Activated T-helper 1 cell treated with anti-CD3 and anti-CD28 coated beads, Interleukin-12 subunit alpha, Interleukin-12 subunit beta, Interleukin-2, Interleukin-4 antibody, amounts not matched to agents 30 ng/mL and 10 ng/mL and 1 ng/mL, durations not matched to agents 14 hours and 24 hours and 36 hours (primary cell): ENCODE measurements at places on chromosomes 1 and 21.

GRCh38 chr1:48917901-48918603, 141.4 kb upstream of the BEND5 start:
- H3K27me3 ChIP-seq = no peaks in the 10 kb centered on the region
- no peak overlapping the region for H3K27ac ChIP-seq
- no peaks in the 10 kb centered on the region for H3K36me3 ChIP-seq
- no peak overlapping the region for H3K4me3 ChIP-seq
- DNase-seq = no peak
- H3K4me1 ChIP-seq = no peaks in the 10 kb centered on the region

DNA sequence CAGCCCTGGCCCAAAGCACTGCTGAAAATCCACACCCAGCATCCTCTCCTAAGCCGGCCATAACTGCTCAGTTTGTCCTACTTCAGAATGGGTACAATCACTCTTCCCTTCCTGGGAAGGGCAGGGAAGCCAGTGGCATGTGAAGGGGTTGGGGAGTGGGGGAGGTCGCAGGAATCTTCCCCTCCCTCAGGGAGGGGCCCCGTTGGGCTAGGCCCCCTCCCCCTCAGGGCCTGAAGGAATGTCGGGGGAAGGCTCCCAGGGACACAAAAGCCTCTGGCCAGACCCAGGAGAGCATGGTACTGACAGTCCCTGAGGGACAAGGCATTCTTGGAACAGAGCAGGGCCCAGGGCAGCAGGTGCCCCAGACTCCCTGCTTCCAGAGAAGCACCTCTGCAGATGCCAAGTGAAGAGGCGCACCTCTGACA, 1.2 kb downstream of the ELOVL1 start:
- no peak for DNase-seq
- peaks cover 53% of the 10 kb centered on the region for H3K4me1 ChIP-seq
- peak overlapping the region; percentile 86 for H3K27ac ChIP-seq

DNA sequence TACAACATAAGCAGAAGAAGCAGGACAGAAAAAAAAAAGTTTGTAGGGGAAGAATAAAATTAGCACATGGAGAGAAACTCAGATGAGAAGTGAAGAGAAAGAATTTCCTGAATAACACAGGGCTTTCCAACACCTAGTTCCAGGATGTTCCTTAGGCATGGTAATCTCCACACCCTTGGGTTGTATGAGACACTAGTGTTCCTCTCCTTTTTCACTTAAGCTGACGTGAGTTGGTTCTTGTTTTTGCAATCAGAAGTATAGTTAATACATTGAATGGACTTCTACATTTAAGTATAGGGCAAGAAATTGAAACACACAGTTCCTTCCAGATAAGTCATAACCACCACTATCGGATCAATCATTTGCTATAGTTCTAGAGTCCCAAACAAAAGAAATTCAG, 51.0 kb downstream of the LPAR3 start:
- peaks cover 13% of the 10 kb centered on the region for H3K27me3 ChIP-seq
- DNase-seq = no peak
- H3K4me3 ChIP-seq = no peak overlapping the region
- peaks cover 1% of the 10 kb centered on the region for H3K4me1 ChIP-seq
- no peak overlapping the region for H3K27ac ChIP-seq
- H3K36me3 ChIP-seq = peaks cover 6% of the 10 kb centered on the region

- no peak for DNase-seq
- peaks cover 22% of the 10 kb centered on the region for H3K4me1 ChIP-seq
- H3K36me3 ChIP-seq = no peaks in the 10 kb centered on the region
- peaks cover 8% of the 10 kb centered on the region for H3K27me3 ChIP-seq
- H3K27ac ChIP-seq = no peak overlapping the region
Observed at GRCh38 chr1:94736549-94736948, 83.6 kb upstream of the SLC44A3 start.

DNA sequence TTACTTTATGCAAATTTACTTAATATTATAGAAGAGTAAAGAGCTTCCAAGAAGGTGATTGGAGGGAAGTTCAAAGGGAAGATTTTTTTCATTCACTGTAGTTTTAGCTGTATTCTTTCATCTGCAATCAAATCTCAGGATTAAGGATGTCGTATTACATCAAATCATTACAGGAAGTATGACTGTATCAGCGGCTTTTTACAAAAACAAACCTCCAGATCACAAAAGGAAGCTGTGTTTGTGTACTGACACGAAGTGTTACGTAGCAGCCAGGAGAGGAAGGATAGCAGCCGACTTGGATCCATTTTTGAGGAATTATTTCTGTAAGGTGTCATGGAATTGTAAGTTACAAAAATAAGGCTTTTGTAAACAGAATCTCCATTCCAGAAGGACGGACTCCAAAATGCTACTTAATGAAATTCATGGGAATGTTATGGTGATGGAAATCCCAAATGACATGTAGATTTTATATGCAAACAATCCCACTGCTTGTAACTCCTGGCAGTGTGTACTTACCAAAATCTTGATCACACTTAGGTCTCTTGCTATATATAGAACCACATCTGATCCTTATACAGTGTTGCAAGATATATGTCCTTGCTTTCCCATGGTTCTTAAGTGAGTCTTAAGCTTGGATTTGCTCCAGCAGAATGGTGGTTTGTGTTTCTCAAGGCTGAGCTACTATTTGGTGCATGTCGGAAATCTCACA, 49.8 kb downstream of the KCNJ15 start:
- no peak overlapping the region for H3K4me3 ChIP-seq
- DNase-seq = no peak
- H3K4me1 ChIP-seq = peaks cover 7% of the 10 kb centered on the region
- H3K27me3 ChIP-seq = peaks cover 2% of the 10 kb centered on the region
- no peak overlapping the region for H3K27ac ChIP-seq

DNA sequence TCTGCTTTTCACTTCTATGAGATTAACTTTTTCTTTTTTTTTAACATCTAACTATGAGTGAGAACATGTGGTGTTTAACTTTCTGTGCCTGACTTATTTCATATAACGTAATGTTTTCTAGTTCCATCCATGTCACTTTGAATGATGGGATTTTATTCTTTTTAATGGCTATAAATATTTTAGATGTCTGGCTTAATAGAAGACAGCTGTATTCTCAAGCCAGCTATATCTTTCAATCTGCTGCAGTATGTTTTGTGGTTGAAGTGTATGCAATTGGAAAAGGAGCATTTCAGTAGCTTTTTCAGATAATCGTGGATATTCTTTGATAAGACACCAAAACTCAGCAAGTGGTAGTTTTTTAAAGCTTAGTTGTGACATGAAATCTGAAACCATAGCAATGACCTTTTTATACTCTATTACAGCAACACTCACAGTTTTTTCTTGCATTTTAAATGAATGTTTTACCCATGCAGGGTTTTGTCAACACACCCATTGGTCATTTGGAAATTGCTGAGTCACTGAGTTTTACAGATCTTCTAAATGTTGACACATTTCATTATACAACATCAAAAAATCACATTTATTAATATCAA, 5.7 kb upstream of the SVBP start:
- no peak overlapping the region for H3K4me3 ChIP-seq
- H3K36me3 ChIP-seq = peaks cover 1% of the 10 kb centered on the region
- no peak overlapping the region for H3K27ac ChIP-seq
- H3K27me3 ChIP-seq = no peaks in the 10 kb centered on the region

- DNase-seq = no peak
- peaks cover 64% of the 10 kb centered on the region for H3K4me1 ChIP-seq
- peak overlapping the region; percentile 83 for H3K4me3 ChIP-seq
- peaks cover 47% of the 10 kb centered on the region for H3K27me3 ChIP-seq
- peaks cover 14% of the 10 kb centered on the region for H3K36me3 ChIP-seq
Observed at GRCh38 chr21:31556662-31557061, 102.8 kb upstream of the SOD1 start.

DNA sequence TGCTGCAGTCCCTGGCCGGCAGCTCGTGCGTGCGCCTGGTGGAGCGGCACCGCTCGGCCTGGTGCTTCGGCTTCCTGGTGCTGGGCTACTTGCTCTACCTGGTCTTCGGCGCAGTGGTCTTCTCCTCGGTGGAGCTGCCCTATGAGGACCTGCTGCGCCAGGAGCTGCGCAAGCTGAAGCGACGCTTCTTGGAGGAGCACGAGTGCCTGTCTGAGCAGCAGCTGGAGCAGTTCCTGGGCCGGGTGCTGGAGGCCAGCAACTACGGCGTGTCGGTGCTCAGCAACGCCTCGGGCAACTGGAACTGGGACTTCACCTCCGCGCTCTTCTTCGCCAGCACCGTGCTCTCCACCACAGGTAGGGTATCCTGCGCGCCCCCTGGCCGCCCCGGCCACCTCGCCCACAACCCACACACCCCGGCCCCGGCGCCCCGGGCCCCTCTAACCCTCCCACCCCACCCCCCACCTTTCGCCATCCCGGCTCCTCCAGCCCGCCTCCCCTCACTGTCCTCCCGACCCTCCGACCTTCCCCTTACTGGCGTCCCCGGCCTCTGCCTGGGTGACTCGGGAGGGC, 352 bp downstream of the KCNK1 start:
- peaks cover 4% of the 10 kb centered on the region for H3K36me3 ChIP-seq
- H3K27me3 ChIP-seq = peaks cover 51% of the 10 kb centered on the region

DNA sequence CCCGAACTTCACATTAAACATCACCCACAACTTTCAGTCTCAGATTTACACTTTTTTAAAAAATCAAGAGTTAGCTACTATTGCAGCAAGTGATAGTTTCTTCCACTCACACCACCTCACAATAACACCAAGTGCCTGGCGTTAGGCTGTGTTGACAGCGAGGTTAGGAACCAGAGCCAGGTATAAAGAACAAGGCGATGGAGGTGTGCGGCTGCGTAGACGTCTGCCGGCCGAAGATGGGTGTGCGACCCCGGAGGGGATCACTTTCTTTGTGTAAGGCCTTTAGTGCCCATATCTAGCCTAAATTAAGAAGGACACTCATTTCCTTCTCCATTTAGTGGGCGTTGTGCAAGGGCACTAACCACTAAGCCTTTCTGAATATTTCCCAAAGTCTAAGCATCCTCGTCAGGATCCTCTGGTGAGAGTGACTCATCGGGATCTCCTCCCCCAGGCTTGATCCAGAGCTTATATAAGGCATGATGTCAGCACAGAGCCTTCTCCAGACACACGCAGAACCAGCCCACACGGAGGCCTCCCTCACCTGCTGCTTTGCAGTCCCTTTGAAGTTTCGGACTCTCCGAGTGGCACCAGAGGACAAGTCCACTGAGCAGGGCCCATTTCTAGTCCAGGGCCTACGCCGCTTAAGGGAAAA, 11.8 kb downstream of the NHLH2 start:
- peak overlapping the region; percentile 67 for H3K4me3 ChIP-seq
- H3K36me3 ChIP-seq = no peaks in the 10 kb centered on the region
- DNase-seq = no peak
- peak overlapping the region; percentile 37 for H3K27ac ChIP-seq
- H3K4me1 ChIP-seq = no peaks in the 10 kb centered on the region
- H3K27me3 ChIP-seq = peaks cover 38% of the 10 kb centered on the region

DNA sequence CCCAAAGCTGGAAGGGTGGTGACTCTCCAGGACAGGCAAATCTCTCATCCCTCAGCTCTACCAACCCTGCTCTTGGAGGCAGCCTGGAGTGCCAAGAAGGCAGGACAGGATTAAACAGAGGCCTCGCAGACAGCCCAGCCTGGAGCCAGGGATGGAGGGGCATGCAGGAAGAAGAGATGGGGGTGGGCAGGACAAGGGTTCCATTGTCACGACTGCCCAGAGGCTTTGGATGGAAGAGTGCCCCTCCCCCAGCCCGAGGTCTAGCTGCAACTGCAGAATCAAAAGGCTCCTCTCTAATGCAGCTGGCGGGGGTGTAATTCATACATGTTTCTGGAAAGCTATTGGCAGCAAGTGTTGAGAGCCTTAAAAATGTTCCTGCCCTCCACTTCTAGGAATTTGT, 8.8 kb downstream of the RAB7B start:
- H3K27ac ChIP-seq = no peak overlapping the region
- H3K4me3 ChIP-seq = no peak overlapping the region
- peaks cover 18% of the 10 kb centered on the region for H3K27me3 ChIP-seq
- H3K36me3 ChIP-seq = no peaks in the 10 kb centered on the region
- no peak for DNase-seq

DNA sequence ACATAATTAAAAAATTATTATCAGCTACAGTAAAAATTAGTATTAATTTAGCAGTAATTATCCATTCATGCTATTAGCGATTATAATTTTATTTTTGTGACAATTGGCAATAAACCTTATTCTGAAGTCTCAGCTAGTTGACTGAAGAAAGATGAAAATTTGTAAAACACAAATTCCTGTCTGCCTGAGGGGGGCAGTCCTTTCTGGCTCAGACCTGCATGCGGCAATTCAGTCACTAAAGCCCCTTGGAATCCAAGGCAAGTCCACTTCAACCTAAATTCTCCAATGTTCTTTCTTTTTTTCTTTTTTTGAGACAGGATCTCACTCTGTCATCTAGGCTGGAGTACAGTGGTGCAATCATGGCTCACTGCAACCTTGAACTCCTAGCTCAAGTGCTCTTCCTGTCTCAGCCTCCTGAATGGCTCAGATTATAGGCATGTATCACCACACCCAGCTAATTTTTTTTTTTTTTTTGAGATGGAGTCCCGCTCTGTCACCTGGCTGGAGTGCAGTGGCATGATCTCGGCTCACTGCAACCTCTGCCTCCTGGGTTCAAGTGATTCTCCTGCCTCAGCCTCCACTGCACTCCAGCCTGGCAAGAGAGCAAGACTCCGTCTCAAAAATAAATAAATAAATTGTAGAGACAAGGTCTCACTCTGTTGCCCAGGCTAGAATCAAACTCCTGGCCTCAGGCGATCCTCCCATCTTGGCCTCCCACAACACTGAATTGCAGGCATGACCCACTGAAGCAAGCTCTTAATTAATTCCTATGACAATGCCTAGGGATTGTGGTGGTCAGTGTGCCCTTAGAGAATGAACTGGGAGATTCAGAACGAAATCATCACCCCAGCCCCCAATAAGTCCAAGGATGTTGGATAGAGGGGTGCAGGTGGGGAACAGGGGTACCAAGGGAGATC, 24.2 kb upstream of the ITPKB start:
- DNase-seq = no peak
- no peak overlapping the region for H3K27ac ChIP-seq
- H3K27me3 ChIP-seq = peaks cover 13% of the 10 kb centered on the region

GRCh38 chr1:228891272-228892034, 156.2 kb downstream of the RHOU start:
- peaks cover 5% of the 10 kb centered on the region for H3K27me3 ChIP-seq
- no peak overlapping the region for H3K27ac ChIP-seq
- no peak for DNase-seq
- H3K4me3 ChIP-seq = no peak overlapping the region

DNA sequence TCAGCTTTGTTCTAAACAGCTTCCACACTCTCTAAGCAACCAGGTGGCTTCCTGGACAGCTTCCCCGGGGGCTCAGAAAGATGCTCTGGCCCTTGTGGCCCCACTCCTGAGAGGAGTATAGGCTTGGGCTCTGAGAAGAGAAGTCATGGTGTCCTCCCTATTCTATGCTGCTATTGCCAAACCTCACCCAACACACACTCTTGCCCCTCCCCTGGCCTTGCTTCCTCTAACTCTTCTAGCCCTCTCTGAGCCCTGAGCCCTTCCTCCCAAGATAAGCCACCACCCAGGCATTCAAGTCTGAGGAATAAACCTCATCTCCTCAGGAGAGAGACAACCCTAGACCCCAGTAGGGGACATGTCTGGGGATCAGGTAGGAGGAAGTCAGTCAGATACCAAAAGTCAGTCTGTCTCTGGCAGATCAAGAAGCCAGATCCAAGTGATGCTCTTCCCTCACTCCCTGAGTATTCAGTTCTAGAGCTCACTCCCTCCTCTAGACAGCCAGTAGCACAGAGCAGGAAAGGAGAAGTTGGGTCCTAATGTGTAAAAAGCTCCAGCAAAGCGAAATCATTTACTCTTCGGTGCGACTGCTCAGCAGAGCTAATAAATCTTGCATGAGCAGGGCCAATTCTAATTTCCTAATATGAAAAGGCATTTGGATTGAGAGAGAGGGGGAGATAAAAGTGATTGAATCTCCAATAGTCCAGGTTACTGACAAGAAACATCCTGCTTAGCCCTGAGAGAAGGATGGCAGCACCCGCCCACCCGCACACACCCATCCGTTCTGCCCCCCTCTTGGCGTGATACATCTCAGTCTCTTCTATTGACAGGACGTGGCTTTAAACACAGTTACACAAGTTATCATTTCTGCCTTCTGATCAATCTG, 50.5 kb downstream of the DMAP1 start:
- no peak for DNase-seq
- peaks cover 34% of the 10 kb centered on the region for H3K4me1 ChIP-seq
- H3K27ac ChIP-seq = peak overlapping the region; percentile 23
